ENCODE measurements at places on chromosomes 5 and 9. TPM values are rescaled to one million over a fixed set of nuclear protein-coding genes. Genes with fewer than 3 reads are reported as not detected.

The FAM221B gene
- not detected for total RNA-seq

DNA sequence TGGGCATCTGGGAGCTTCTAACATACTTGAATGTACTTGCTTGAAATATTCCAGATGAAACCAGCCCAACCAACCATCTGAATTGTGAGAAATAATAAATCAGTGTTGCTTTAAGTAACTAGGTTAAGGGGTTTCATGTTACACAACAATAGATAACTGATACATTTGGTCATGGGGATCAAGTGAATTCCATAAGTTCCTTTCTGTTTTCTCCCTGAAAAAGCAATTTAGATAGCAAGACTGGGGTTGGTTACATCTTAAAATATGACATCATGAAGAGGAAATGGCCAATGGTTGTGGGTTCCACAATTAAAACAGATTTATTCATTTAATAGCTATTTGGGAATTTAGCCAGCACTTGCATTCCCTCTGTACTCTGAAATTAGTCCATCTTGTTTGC is 559.7 kb downstream of the TLR4 start:
- no peaks in the 10 kb centered on the region for H3K36me3 ChIP-seq
- DNase-seq, result no peak
- no peaks in the 10 kb centered on the region for H3K4me1 ChIP-seq
- no peaks in the 10 kb centered on the region for H3K27me3 ChIP-seq
- no peak overlapping the region for H3K4me3 ChIP-seq

The OSTF1 gene
- 27.4 TPM for total RNA-seq

DNA sequence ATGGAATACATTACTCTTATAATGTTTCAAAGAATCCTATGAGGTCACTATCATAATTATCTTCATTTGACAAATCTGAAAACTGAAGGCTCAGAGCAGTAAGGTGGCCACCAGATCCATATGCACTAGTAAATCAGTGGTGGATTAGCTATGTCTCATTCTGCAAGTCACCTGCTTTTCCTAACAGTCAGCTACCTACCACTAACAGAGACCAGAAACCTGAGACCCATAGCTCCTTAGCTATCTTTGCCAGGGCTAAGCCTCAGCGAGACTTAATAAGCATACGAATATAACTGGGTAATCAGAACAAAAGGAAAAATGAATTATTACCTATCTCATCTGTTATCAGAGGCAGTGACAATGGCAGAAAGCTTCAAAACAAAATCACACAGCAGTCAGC is 118.7 kb downstream of the AUH start:
- H3K36me3 ChIP-seq, result no peaks in the 10 kb centered on the region
- no peak overlapping the region for H3K27ac ChIP-seq
- H3K4me1 ChIP-seq, result peaks cover 7% of the 10 kb centered on the region
- DNase-seq, result no peak
- H3K4me3 ChIP-seq, result no peak overlapping the region

GRCh38 chr5:997001-997474 is 11.6 kb upstream of the NKD2 start:
- no peak overlapping the region for H3K27ac ChIP-seq
- no peaks in the 10 kb centered on the region for H3K36me3 ChIP-seq
- no peak for DNase-seq
- H3K27me3 ChIP-seq, result no peaks in the 10 kb centered on the region
- peaks cover 28% of the 10 kb centered on the region for H3K4me1 ChIP-seq
